ENCODE measurements at places on chromosomes 12 and 14.

- no peak for DNase-seq
These were observed 30.3 kb downstream of the MIS18BP1 start for GRCh38 chr14:45222485-45223262.

GRCh38 chr14:71731096-71731495 lies 201.1 kb upstream of the RGS6 start:
- DNase-seq, result no peak

- no peak for DNase-seq
These were observed 35.4 kb downstream of the DMAC2L start for GRCh38 chr14:50347521-50347920.

- no peak for DNase-seq
These were observed 90.8 kb downstream of the SSPN start for GRCh38 chr12:26286186-26286585.

GRCh38 chr12:93429448-93429847 lies 12.3 kb downstream of the UBE2N start:
- no peak for DNase-seq

Data from stimulated activated CD4-positive, alpha-beta T cell treated with anti-CD3 and anti-CD28 coated beads, TNF-alpha, amount 100 ng/mL, for 24 hours (primary cell).